ENCODE measurements at places on chromosomes 1 and 21.

DNA sequence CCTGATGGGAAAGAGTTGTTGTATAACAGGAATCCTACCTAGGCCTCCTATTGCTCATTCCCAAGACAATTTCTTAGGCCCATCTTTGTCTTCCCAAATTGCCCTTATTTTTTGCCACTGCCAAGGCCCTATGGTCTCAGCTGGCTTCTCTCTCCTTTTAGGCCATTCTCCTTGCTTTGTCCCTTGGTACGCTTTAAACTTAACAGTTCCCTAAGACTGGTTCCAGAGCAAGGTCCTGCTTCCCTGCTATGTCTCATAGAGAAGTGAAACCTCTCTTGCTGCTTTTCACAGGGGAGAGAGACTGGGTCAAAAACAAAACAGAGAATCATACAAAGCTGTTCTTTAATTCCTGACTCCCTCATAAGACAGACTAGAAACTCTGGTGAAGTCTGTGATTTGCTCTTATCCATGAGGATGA, 77.1 kb downstream of the XCL2 start:
- no peak for DNase-seq

- peak; percentile 43 for DNase-seq
Measured at GRCh38 chr21:42237577-42237976, 18.6 kb downstream of the ABCG1 start.

DNA sequence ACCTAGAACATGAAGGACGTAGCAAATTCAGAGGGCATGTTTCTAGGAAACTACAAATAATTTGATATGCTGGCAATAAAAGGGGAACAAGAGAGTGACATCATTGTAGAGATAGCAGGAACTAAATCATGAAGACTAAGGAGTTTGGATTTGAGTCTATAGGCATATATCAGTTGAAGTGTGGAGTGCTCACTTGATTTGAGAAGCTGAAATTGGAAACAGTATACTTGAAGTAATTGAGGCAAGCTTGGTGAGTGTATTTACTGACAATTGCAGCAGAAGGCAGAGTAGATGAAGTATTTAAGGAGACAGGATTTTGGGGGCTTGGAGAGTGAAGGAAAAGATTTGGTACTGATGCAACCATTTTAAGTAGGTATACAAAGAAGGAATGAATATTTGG, 6.4 kb upstream of the TMCO2 start:
- no peak for DNase-seq

DNA sequence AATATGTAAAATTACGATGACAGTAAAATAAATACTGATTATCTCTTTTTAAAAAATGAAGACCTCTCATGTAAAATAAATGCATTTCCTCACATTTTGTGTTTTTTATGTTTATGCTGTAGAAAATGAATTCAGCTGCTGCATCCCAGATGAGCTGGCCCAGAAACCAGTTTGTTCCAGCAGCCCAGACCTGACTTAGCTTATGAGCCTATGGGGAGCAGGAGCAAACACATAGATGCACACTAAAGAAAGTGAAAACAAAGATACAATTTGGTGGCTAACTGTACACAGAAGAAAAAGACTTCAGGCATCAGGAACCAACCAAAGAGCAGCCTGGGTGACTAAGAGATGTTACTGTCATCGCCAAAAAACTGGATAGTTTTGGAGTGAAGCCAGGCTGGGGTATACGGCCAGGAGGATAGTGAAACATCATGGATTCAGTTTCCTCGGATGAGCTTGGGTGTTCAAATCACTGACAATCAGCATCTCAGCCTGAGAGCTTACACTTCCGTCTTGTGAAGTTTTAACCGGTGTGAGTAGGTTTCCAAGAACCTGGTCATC, 113.9 kb upstream of the BACE2 start:
- no peak for DNase-seq

DNA sequence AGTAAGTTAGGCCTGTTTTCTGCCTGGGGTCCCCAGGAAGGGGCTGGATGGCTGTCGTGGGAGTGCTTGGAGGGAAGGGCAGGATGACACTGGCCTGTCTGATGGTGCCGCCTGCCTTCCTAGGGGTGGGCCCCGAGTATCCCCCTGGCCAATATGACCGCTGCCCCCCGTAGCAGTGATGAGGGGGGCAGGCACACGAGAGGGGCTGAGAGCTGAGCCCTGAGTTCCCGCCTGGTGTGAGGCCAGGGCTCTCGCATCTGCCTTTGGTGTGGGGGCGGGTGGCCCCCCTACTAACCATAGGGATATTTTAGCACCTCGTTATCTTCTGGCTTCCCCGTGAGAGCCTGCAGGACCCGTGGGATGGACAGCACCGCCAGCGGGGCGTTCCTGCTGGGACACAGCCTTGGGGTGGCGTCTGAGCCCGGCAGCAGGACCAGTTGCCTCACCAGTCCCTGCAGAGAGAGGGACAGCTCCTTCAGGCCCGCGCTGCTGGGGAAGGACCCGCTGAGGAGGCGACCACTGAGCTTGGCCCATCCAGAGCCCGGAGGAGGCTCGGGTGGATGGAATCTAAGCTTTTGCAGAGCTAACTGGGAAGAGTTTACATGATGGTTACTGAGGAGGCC, 10.4 kb downstream of the KRTAP10-1 start:
- peak; percentile 7 for DNase-seq

DNA sequence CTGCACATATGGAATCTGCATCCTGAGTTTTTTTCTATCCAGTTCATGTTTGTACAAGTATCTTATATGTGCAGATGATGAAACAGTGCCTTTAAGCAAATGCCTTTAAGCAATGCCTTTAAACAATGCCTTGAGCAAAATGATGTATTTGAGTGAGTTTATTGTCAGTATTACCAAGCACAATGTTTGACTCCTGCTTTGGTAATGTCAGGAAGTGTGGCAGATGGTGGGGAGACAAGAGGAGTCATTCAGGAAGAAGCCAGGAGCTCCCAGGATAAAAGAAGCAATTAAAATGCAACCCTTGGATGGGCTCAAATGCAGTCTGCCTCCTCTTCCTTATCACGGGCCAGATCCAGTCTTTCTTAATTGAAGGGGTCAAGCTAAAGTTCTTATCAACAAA, 108.7 kb upstream of the KCNJ15 start:
- DNase-seq: no peak

GRCh38 chr1:13929313-13929712, 229.3 kb downstream of the PRDM2 start:
- DNase-seq: no peak

DNA sequence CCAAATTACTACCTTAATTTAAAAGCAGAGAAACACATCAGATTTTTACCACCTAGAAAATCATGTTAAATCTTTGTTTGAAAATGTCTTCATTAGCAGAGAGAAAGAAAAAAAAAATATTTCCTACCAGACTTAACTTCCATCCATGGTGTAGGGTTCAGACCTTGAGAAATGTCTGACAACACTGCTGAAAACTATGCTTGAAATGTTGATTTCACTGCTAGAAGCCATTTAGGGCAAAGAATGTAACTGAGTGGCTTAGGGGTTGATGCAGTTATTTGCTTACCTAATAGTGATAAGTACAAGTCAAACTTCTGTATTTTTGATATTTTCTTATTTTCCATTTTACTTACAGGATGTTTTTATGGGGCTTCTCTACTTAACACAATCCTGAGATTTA, 495.6 kb upstream of the NEGR1 start:
- no peak for DNase-seq

DNA sequence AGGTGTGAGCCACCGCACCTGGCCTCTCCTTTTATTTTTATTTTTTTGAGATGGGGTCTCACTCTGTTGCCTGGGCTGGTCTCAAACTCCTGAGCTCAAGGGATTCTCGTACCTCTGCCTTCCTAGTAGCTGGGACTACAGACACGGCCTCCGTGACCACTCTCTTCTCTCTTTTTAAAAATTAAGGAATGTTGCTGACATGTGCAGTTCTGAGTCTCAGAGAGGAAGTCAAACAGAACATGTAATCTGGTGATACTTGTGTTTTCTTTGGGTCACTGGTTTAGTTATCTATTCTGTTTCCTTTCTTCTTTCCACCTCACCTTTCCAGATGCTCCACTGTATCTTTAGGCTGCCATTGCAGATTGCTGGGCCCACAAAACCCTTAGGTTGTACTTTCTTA, 2.7 kb downstream of the WDTC1 start:
- DNase-seq: no peak

GRCh38 chr21:41596241-41596925, 88.4 kb upstream of the TMPRSS2 start:
- no peak for DNase-seq

DNA sequence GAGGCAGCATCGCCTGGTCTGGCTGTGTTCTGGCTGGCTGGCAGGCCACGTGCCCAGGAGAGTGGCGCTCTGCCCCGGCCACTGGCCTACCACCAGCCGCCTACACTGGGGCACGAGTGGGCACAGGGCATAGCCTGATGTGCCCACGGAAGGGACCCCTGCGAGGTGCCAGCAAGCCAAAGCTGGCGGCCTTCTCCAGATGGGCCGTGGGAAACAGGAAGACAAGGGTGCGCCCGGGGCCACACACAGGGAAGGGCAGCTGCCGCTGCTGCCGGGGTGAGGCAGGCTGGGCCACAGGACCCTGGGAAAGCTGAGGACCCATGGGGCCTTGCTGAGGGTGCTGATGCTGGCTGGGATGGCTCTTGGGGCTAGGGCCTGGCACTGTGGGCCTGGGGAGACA, 40.7 kb downstream of the SLC66A1 start:
- no peak for DNase-seq

DNA sequence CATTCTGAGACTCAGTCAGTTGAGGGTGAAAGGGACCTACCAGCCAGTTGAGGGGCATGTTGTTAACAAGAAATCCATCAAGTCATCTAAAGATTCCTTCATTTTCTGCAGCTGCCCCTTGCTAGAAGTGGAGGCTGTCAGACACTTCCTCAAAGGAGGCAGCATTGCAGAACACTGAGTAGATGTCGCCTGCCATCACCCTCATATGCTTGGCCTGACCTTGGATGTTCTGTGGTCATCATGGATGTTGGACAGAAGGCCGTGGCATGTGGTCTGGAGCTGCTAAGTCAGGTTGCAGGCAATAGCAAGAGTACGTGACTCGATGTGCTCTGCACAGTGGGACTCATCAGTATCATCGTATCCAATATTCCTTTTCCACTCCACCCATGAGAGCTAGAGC, 70.6 kb downstream of the GATAD2B start:
- no peak for DNase-seq

GRCh38 chr1:196306421-196306820, 301.8 kb downstream of the KCNT2 start:
- DNase-seq: no peak

- DNase-seq: peak; percentile 97
Measured at GRCh38 chr1:109640285-109640865, 15.5 kb upstream of the GSTM4 start.
